ENCODE measurements at places on chromosomes 3 and 15.

GRCh38 chr3:17372362-17373210 lies 369.8 kb downstream of the TBC1D5 start:
- no peak for DNase-seq

GRCh38 chr3:57559526-57559925 lies 3.5 kb downstream of the PDE12 start:
- no peak for DNase-seq

- no peak for DNase-seq
These were observed 86.9 kb downstream of the IL5RA start for GRCh38 chr3:3023111-3023745.

- DNase-seq = no peak
These were observed 9.7 kb downstream of the TNFSF10 start for GRCh38 chr3:172513488-172513887.

DNA sequence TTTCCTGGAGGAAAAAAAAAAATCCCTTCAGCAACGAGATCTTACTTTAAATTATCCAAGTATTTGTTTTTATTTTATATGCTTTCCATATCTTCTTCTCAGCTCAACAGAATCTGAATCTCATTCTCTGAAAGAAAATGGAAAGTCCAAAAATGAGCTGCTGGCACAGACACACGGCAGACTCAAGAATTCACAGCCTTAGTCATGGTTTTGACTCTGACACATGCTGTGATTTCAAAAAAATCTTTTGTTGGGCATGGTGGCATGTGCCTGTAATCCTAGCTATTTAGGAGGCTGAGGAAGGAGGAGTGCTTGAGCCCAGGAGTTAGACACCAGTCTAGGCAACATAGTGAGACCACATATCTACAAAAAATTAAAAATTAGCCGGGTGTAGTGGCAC lies 565.0 kb downstream of the MAGI1 start:
- no peak for DNase-seq

DNA sequence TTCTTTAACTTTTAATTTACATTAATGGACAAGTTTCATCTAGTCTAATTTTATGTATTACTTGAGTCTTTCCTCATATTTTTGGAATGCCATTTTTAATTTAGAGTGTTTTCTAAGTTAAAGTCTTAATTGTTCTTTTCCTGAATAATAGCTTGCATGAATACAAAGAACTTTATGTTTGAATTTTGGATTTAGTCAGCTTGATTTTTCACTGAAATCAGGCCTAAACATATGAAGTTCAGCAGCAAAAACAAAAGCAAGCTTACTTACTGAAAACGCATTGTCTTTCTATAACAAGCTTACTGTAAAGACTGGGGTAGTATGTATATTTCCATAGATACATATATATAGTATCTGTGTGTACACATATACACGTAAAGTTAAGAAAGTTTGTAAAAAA lies 126.0 kb downstream of the ZBTB20 start:
- DNase-seq = no peak

- no peak for DNase-seq
These were observed at the start of gene EFCC1 for GRCh38 chr3:129001101-129001805. Gene EFCC1 (plus strand): TSS chr3:129001304. CDS start chr3:129001629, 325 bp downstream.

DNA sequence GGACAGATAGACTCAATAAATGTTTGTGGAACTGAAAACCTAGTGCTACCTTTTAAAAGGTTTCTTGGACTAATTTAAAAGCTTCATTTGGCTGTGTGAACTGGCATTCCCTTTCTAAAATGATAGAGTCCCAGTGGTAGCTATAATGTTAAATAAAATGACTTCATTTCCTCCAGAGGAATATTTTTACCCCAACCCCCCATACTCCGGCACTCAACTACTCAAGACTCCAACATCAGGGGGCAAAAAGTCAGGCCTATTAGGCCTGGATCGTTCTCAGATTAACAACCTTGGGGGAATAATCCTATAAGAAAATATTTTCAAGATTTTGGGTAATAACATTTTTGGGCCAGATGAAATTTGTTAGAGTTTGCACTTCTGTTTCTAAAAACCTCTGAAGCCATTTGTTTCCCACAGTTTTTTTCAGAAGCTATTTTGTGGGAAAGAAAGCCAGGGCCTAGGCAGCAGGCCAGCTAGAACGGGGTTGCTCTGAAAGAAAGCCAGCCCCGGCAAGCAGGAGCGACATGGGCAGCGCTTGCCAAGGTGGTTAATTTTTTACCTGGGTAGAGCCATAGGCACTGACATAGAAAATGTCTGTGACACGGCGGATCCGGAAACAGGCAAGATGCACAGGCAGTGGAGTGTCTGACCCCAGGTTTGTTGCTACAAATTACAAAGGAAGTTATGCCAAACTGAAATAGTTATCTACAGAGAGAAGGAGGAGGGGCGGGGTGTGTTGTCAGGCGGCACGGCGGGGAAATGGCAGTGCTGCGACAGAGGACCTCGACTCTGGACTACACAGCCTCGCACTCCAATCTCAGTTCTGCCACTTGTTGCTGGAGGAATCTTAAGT lies 84.6 kb downstream of the MAGI1 start:
- DNase-seq = no peak

DNA sequence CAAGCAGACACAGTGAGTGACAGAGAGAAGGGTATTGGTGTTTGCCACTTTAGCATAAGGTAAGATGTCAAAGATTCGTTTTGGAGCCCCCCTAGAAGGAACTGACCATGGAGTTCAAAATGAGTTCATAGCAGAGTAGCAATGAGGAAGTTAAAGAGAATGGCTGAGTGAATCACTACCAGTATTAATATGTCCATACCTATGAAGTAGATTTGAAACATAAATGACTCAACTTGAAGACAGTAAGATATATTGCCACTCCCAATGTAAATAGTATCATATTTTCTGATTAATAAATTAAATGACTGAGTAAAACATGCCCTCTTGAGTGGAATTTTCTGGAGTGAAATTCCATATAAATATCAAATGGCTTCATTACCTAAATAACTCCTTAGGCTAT lies 675.1 kb downstream of the NLGN1 start:
- DNase-seq = no peak

GRCh38 chr15:57540736-57541135 lies 51.0 kb upstream of the MYZAP start:
- DNase-seq = no peak

DNA sequence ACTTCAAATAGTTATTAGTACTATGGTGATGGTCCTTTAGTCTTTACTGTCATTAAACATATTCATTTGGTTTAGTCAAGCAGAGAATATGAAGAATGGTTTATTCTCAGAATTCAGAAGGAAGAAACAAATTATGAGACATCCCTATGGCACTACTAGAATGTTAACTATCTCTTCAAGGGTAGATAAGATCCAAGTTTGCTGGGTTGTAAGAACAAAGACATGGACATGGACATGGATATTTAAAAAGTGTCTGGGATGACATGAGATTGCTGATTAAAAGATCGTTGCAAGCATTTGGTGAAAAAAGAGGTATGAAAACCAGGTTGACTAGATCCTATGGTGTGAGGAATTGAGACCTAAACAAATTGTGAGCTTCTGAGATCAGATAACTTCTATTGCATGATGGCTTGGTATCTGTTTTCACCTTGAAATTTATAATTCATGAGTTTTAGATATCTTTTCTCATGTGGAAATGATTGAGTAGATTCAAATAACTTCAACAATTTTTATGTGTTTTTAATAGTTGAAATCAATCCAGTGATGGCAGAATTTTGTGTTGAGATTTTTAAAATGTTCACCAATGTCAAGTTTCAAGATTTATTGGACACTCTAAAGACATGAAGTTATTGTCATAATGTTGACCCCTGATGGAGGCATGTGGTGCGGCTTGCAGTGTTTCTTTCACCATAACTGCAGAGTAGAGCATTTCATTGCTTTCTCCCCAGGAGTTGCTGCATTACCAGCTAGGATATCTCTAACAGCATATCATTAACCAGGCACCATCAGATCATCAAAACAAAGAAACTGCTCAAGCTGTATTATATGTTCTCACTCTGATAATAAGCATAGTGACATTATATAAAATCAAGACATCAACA lies 72.6 kb downstream of the NAALADL2 start:
- no peak for DNase-seq

DNA sequence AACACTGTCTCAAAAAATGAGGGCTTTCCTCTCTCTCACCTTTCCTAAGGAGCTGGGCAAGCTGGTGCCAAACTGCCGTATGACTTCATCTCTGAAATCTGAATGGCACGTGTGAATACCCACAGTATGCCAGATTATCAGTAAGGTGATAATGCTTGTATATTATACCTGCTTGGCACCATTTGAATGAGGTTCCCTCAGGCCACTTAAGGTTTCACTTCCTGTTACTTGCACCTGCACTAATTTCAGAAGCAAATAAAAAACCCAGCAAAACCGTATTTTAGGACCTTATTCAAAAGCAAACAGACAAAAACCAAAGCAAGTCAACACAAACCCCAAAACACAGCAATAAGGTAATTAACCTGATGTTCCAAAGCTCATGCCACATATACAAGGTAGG lies 19.7 kb downstream of the FOXP1 start:
- no peak for DNase-seq

DNA sequence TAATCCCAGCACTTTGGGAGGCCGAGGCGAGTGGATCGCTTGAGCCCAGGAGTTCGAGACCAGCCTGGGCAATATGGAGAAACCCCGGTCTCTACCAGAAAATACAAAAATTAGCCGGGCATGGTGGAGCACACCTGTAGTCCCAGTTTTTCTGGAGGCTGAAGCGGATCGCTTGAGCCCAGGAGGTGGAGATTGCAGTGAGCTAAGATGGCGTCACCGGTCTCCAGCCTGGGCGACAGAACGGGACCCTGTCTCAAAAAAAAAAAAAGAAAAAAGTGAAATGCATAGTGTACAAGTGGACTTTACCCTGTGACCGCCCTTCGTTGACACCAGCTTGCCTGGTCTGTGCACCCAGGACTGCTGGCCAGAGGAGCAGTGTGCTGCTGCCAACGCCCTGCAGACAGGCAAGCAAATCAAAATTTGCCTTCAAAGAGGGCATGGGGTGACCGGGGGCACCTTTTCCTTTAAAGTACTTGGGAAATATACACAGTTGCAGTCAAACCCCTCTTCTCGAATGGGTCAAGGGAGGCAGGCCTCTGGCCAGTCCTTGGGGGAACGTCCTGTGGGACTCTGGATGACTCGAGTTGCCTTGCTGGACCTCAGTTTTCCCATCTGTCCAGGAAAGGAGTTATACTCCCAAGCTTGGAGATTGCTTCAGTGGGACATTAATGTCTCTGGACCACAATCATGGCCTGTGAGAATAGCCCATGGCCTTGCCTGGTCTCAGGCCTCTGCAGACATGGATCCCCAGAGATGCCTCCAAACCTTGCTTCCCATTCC lies 1.0 kb downstream of the XYLB start:
- DNase-seq = no peak

DNA sequence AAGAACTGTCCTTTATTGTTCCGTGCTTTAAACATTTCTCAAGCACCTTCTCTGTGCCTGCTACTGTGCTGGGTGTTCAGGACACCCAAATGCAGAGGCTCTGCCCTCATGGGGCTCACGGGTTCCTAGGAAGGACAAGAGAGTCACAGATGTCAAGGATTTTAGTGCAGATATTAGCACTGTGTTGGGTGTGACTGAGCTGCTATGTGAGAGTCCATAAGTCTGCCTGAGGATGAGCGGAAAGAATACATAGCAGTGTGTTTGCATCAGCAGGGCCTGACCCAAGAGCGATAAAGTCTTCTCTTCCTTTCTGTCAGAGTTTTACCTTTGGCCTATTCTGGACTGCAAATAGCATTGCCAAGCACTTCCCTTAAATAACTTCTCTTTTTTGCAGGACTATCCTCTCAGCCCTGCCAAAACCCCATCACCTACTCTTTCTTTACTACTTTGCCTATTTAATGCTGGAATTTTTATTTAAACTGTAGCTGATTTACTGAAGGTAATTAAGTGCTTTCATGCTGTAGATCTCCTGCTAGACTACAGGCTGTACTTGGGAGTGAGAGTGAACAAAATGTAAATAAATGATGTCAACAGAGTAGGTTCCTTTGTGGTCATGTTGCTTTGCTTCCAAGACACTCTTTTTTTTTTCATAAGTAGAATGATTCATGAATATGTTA lies 459.4 kb upstream of the TPRG1 start:
- DNase-seq = no peak

DNA sequence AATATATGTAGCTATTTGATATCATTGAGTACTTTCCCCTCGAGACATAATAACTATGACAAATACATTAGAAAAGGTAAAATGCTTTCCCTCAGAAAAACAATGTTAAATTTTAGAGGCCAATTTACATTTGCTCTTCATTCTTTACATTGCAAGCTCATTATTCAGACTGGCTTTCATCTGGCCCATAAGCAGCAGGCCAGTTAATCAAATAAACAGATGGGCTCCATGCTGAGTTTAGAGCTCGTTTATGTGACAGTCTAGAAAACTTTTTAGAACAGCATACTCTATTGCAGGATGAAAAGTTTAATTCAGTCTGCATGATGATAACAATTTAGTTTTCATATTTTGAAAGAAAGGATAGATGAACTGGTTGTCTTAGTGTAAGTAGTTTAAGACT lies 150.6 kb downstream of the DUT start:
- no peak for DNase-seq

- DNase-seq = no peak
These were observed 8.7 kb upstream of the TAFA4 start for GRCh38 chr3:68941055-68941454.

DNA sequence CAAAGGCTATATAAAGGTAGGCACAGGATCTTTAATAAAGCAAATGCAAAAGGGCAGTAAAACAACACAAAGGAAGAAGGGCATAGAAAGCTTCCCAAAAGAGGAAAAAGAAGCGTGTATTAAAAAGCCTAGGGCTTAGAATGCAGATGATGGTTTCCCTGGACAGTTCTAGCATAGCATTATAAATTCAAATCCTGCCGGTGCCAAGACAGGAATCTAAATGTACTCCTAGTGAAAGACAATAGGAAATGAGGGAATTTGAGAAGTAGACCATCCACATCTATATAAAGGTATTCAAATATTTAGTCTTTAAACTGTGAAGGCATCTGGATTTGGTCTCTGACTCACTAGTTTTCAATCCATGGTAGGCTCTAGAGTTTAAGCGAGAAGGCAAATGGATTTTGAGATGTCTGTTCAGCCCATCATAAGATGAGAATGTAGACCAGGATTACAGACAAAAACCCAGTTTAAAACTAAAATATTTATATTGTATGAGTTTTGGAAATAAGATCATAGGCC lies 431.8 kb downstream of the TBL1XR1 start:
- no peak for DNase-seq

DNA sequence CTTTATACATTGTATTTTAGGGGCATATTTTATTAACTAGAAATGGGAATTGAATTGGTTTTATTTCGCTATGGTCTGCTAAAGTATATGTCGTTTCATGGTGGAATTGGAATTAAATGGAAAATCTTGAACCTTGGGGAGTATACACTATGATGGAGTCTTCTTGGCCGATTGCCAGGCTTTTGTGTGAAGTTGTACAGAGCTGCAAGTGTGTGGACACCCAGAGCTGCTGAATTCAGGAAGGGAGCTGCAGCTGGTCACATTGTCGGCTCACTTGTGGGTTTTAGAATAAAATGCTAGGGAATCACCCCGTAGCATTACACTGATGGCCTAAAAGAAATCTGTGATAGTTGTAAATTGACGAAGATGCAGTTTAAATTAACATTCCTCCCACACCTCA lies 35.1 kb downstream of the USP3 start:
- no peak for DNase-seq

- no peak for DNase-seq
These were observed 143.1 kb downstream of the NR2F2 start for GRCh38 chr15:96473556-96473955.

- DNase-seq = no peak
These were observed 598 bp upstream of the GMNC start for GRCh38 chr3:190863119-190863465.
